ENCODE measurements at places on chromosomes 6 and 20.
A peak's percentile ranks its signal among the peaks of the same experiment; 100 is the strongest.

- DNase-seq: no peak
Measured at GRCh38 chr6:93916716-93917115, 497.4 kb upstream of the EPHA7 start.

DNA sequence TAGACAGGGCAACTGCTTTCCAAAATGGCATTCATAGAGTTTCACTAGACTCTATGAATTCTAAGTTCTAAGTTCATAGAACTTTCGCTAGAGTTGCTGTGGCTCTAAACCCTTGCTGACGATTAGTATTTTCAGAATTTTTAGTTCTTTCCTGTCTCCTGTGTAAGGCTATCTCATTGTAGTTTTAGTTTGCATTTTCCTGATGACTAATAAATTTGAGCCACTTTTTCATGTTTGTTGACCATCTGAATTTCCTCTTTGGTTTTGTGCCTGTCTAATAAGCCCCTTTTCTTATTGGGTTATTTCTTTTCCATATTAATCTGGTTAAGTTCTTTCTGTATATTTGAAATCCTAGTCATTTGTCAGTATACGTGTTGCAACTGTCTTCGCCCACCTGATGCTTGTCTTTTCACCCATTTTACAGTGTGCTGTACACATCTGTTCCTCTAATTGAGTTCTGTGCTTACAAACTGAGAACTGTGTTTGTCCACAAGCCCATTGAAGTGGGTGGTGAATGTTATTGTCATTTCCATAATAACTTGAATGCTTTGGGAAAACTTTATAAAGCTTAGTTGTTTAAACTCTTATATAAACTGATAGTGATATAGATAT is 177.7 kb upstream of the CDYL start:
- no peak for DNase-seq

GRCh38 chr6:130997061-130997753 is 65.8 kb downstream of the EPB41L2 start:
- DNase-seq: no peak

DNA sequence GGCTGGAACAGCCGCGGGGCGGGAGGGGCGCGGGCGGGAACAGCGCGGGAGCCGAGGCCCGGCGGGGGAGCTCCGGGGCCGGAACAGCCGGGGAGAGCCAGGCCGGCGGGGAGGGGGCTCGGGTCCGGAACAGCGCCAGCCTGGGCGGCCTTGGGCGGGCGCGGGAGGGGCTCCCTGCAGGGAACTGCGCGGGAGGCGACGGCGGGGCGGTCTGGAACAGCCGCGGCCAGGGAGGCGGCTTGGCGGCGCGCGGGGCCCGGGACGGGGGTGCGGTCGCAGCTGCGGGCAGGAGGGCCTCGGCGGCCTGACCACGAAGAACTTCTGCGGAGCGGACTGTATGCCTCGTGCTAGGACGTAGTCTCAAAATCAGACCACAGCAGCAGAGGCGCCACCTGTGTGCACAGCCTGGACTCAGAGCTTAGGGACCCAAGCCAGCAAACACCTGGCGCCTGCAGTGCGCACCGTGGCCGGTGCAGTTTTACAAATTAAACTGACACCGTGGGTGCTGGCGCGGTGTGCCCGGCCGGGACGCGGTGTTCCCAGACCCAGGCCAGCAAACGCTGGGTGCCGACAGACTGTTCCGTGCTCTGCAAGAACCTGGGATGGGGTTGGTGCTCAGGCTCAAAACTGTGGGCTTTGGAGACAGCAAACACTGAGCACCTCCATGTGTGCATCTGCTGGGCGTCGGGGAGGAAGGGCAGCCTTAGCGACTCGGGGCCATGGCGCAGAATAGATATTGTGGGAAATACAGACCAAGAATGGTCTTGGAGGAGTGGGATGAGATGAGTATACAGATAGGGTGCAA is 572 bp downstream of the ZNF341 start:
- peak; percentile 70 for DNase-seq

DNA sequence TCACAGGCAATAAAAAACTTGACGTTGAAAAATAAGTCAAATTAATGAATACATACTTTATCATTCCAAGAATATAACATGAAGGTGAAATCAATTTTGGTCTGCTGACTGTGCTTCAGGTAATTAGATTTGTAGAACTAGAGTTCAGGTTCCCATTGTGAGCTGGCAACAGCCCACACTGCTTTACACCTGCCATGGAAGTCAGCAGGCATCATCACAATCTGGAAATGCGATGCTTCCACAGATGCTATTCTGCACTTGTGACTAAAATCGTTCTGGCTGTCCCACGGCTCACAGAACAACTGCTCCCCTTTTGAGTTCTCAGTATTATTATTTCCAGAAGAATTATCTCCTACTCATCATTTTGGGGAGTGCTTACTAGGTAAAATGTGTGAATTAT is 62.6 kb upstream of the THEMIS start:
- no peak for DNase-seq

DNA sequence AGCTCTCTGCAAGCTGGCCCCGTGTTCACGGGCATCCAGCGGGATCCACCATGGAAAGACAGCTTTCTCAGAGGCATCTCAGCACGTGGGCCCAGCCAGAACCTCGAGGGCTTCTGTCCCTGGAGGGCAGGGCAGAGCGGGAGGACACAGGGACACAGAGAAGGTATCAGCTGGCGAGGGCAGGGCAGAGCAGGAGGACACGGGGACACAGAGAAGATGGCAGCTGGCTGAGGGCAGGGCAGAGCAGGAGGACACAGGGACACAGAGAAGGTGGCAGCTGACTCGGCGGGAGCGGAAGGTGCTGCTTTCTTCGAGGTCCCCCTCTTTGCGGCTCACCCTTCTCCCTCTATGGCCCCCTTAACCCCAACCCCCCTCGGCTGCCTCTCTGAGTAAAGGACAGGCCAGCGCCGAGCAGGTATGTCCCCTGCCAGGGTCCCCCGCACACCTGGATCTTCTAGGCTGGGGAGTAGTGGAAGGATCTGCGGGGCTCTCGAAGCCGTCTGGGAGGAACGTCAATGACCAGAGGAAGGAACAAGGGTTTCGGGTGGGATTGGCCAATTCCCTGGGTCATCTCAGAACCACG is 28.9 kb upstream of the BHLHE23 start:
- DNase-seq: no peak

DNA sequence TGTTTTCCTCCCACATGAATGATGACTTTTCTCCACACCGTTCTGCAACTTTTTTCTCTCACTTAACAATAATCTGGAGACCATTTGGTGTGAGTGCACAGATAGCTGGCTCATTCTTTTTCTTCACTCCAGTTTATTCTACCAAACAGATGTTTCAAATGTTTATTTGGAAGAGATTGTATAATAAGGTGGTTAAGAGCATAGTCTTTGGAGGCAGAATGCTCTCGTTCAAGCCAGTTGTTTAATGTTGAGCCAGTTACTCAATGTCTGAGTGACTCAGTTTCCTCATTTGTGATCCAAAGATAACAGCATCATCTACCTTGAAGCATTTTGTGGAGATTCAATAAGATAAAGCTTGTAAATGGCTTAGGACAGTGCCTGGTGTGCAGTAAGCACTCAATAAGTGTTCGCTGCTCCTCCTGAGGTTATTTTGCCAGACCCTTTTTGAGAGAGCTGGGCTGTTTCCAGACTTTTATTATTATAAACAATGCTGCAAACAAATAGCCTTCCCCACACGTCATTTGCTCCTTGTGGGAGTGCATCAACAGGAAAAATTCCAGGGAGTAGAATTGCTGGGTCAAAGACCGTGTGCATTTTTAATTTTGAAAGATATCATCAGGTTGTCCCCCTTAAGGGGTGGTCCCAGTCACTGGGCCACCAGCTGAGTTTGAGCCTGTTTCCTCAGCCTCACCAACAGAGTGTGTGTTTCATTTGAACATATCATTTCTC is 70.6 kb downstream of the VEGFA start:
- no peak for DNase-seq

DNA sequence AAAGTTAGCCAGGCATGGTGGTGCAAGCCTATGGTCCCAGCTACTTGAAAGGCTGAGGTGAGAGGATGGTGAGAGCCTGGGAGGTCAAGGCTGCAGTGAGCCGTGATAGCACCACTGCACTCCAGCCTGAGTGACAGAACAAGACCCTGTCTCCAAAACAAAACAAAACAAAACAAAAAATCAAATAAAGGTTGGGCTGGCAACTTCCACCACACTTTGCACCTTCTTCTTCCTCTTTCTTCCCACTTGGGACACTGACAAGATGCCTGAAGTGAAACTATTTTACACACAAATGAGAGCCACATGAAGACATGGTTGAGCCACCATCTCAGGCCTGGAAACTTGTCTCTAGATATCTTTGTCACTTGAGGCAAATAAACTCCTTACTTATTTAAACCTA is 53.8 kb upstream of the CCDC28A start:
- no peak for DNase-seq

GRCh38 chr6:128655978-128656498 is 135.6 kb upstream of the PTPRK start:
- DNase-seq: peak; percentile 84

GRCh38 chr6:41236276-41236675 is 8.1 kb downstream of the TREML4 start:
- no peak for DNase-seq

DNA sequence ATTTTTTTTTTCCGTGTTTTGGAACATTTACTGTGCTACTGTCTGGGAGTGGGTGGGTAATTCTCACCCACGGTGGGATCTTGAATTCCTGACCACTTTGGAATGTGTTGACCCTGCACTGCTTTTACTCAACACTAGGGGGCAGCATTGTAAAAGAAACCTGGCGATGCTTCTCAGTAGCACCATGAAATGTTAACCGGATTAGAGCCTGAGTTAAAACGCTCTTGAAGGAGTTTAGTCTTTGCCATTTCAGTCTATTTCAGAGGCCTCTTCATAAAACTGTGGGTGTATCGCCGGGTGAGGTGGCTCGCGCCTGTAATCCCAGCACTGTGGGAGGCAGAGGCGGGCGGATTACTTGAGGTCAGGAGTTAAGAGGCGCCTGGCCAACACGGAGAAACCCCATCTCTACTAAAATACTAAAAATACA is 114.4 kb upstream of the PRND start:
- peak; percentile 70 for DNase-seq

DNA sequence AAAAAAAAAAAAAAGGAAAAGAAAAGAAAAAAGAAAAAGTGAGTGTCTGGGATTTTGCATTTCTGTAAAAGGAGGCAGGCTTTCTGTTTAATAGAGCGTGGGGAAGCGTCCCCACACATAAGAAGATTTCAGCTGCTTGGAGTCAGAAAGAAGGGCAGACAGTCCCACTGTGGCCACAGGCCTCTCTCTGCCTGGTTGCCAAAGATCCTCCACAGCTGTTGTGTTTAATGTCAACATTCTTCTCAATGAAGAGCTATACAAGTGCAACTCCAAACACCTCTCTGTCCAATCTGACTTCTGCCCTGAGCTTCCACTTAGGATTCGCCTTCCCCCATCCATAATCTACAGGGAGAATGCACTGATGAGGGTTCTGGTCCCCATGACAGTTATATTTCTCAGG is 64.3 kb upstream of the MLN start:
- DNase-seq: no peak

- DNase-seq: peak; percentile 33
Measured at GRCh38 chr20:3889489-3890397, 556 bp downstream of the PANK2 start.

DNA sequence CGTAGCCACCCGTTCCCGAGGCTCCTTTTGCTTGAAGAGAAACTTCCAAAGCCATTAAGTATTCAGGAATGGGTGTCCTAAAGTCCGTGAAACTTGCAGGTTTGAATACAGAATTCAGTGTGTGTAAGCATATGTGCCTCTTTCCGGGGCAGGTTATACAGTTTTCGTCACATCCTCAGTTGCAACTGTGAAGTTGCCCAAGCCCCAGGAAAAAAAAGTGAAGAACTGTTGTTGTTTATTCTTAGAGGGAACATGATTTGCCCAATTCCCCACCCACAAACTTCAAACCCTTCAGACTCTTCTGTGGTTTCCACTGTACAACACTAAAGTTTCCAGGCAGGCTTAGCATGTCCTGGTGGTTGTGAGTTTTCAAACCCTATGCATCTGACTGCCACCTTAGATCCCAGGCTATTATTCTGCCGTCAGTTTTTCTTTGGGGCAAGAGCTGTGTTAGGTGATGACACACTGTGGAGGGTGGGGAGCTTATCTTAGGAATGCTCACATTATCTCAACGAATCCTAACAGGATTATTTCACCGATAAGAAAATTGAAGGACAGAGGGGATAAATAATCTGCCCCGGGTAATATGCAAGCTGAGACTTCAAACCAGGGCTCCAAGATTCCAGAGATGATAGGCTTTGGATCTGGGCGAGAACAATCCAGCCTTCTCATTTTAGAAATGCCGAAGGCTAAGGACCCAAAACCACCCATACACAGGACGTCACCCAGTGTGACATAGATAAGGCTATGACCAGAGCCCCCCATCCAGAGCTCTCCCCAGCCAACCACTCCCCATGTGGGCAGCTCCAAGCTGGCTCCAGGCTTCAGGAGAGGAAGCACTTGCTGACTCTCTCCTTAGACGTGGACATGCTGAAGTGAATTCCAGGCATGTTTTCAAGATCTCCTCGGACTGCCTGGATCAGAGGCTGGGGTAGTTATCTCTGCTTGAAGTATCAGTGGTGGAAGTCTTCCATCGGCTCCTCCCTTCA is 81.7 kb upstream of the AFDN start:
- no peak for DNase-seq

DNA sequence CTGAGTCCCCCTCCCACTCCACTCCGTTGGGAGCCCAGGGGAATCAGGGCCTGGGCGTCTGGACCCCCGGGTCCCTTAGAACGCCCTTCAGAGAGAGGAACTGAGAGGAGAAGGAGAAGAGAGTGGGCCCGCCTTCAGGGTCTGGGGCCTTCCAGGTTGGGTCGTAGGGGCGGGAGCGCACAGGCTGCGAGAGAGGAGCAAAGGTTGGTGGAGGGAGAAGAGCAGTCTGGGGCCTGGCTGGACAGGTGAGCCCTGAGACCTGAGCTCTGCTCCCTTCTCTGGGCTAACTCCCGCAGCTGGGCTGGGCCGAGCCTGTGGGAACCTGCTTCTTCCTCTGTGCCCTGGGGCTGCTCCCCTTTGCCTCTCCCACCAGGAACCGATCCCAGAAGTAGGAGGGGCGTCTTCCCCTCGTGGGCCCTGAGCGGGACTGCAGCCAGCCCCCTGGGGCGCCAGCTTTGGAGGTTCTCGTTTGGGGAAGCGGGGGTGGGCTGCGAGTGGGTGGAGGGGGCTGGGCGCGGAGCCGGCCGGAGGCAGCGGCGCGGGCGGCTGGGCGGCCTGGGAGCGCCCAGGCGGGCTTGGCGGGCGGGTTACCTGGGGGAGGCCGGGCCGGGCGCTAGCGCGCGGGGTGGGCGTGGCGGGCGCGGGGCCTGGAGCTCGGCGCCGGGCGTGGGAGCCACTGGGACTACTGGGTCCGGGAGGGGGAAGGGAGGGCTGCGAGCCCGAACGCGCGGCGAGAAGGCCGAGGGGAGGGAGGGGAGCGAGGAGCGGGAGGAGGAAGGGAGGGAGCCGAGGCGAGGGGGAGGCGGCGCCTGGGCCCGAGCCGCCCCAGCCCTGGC is at the start of gene DDR1:
TSS of gene DDR1 (plus strand) at position 835 of the 836 bp plus-strand sequence. CDS start 4,211 bp downstream, outside the sequence.
- DNase-seq: peak; percentile 6
